ENCODE measurements at places on chromosomes 5 and 9.

DNA sequence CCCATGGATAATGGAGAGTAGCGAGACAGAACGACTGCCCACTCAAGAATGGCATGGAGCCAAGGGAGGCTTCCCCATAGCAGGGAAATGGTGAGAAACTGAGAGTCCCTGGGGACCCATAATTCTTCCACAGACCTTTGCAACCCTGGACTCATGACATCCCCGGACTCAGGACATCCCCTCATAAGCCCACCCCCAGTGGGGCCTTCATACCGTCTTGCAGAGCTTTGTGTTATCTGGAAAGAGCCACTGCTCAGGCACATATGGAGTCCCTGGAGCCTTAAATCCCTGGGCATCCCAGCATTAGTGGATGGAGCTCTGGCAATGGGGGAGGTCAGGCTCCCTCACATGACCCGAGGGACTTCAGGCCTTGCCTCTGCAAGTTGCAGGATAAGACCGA lies 865.4 kb upstream of the ARRDC3 start:
- DNase-seq, result no peak

- DNase-seq, result no peak
Measured at GRCh38 chr9:131863306-131863896, 123.5 kb upstream of the RAPGEF1 start.

GRCh38 chr9:130467316-130467715 lies 22.6 kb downstream of the ASS1 start:
- no peak for DNase-seq

GRCh38 chr5:17379100-17379951 lies 118.7 kb upstream of the TAF11L2 start:
- DNase-seq, result no peak

DNA sequence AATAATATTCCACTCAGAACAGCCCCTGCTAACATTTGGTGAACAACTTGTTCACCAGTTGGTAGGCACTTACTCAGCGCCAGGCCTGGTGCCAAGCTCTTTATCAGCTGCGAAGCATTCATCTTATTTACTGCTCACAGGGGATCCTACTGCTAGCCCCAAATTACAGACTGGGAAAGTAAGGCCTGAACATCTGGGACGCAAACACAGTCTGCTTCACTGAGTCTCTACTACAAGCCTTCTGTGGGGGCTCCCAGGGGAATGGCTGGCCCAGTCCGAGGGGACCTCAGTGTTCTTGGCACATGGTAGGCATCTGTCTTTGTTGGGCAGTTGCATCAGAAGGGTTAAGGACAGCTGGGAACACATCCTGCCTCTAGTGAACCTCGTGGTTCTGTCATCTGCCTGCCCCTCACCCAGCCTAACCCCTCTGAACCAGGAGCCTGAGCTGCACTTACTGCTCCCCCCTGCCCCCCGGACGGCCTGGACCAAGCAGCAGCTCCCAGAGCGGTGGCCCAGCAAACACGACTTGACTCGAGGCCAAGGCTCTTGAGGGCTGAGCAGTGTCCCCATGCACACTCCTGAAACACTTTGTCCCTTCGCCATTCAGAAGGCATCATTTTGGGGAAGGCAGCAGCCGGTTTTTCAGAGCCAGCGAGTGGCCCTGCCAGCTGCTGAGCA lies at the start of gene PHYHD1:
PHYHD1 (plus strand) TSS at position 602 of the 678 bp plus-strand sequence. CDS start 1,342 bp downstream, outside the sequence.
- DNase-seq, result no peak

GRCh38 chr5:144582066-144582465 lies 411.4 kb downstream of the KCTD16 start:
- no peak for DNase-seq

GRCh38 chr5:65204966-65205365 lies 276.8 kb downstream of the ADAMTS6 start:
- no peak for DNase-seq

- no peak for DNase-seq
Measured at GRCh38 chr9:124209279-124209678, 48.5 kb upstream of the NEK6 start.

GRCh38 chr5:75037106-75037505 lies 15.3 kb downstream of the GCNT4 start:
- DNase-seq, result no peak

DNA sequence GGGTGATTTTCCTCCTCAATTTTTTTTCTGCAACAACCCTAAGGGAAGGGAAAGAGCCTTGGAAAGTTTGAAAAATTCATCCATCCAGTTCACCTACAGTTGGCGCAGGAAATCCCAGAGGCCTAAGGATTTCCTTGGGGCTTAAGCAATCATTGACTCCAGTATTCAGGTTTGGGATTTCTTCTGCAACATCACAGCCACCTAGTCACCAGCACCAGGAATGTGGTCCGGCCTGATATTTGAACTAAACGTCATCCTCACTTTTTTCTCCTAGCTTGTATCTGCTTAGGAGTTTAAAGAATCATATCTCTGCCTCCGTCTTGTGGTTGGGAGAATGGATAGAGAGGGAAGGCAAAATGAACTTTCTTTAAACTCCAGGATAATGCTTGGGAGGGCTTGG lies 20.2 kb upstream of the TLE4 start:
- no peak for DNase-seq

DNA sequence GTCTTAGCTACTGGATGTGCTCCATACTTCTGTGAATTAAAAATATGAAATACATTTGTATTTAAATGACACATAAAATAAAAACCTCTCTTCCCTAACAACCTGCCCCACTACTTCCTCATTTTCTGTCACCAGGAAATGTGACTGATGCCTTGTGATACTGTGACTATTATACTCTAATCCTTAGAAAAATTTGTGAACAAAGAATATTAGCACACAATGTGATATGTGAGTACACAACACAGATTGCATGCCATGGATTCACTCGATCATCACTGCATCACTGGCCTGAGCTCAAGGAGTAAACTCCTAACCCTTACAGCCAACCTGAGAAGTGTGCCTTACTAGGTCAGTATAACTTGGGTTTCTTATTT lies 281.0 kb downstream of the EFNA5 start:
- DNase-seq, result no peak

- DNase-seq, result no peak
Measured at GRCh38 chr9:126777733-126778132, 27.1 kb upstream of the ZBTB43 start.

- no peak for DNase-seq
Measured at GRCh38 chr9:136587944-136588662, 42.3 kb upstream of the NOTCH1 start.

GRCh38 chr5:102231693-102232619 lies 64.1 kb downstream of the SLCO4C1 start:
- DNase-seq, result no peak

GRCh38 chr5:9230355-9230754 lies 315.5 kb downstream of the SEMA5A start:
- DNase-seq, result no peak

- DNase-seq, result no peak
Measured at GRCh38 chr5:106127341-106127781, 1543.4 kb downstream of the EFNA5 start.

- DNase-seq, result no peak
Measured at GRCh38 chr5:99004960-99005359, 76.2 kb upstream of the CHD1 start.

DNA sequence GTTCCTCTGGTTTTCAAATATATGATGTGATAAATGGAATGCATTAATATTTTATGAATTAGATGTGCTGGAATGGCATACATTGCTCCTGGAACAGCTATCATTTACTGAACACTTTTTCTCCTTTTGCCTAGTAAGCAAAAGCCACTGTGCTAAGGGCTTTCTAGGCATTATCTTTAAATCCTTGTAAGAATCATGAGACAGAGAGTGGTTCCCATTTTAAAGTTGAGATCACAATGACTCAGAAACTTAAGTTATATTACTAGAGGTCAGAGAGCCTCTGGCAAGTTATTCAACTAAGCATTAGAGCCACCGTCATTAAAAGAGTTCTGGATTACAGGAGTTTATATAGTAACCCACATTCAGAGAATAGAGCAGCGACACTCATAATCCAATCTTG lies 26.7 kb upstream of the FSD1L start:
- DNase-seq, result no peak

DNA sequence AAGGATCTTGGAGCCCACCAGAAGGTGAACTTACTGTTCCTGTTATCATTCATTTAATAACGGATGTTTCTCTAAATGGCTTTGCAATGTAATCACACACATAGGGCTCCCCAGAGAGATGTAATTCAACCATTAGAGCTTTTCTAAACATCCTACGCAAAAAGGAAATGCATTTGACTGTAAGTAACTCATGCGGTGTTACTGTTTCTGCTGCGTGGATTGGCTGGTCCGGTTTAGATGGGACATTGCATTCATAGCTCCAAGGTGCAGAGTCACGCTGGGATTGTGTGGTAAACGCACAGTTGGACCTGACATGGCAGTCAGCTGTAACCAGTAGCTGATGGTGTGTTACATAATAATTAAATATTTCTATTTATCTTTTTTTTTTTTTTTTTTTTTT lies 185.5 kb upstream of the OTULINL start:
- DNase-seq, result no peak

GRCh38 chr5:11681796-11682195 lies 222.4 kb downstream of the CTNND2 start:
- DNase-seq, result no peak

DNA sequence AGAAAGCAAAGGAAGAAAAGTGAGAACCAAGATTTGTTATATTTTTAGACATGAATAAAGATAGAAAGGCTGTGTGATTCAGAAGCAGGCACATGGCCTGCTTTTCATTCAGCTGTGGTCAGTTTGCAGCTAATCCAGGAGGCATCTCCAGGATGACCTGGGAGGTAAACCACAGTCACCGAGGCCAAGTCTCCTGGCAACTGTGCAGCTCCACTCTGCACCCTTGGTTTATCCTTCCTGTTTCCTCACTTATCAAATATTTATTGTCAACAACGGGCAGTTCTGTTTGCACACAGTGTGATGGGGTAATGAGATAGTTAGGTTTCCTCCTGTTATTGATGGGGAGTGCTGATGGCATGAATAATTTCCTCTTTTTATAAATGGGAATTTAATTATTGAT lies 243.0 kb downstream of the PSAT1 start:
- no peak for DNase-seq

DNA sequence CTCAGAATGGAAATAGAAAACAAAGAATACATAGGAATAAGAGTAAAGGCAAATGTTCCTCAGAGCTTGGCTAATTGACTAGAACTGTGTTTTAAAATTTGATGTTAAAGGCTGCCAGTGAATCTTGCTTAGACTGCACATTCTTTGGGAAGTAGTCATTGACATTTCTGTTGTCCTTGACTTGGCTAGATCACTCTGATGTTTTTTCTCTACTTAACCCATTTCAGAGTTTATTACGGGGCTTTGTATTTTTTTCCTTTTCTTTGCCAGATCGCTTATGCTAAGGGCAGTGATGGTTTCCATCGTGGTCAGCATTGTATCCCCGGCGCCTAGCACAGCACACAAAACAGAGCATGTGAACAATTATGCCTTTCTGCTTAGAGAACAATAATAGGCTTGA lies 1126.7 kb upstream of the CDH9 start:
- DNase-seq, result no peak
